ENCODE measurements at places on chromosomes 5 and 9. TPM values are rescaled to one million over a fixed set of nuclear protein-coding genes. Genes with fewer than 3 reads are reported as not detected.

Gene AJM1
- total RNA-seq, result 1.1 TPM

Gene MYOZ3
- total RNA-seq, result 0.72 TPM

Gene SUSD3
- total RNA-seq, result 0.09 TPM

Gene PCDHGA6
- total RNA-seq, result 7.4 TPM

Gene CTSV
- 0.18 TPM for total RNA-seq

Gene ARID3C
- total RNA-seq, result 0.74 TPM

Gene CCDC183
- not detected for total RNA-seq

Gene PCDHGA10
- total RNA-seq, result 22.2 TPM

Gene SPATA31D4
- total RNA-seq, result not detected

Gene ISL1
- total RNA-seq, result 0.18 TPM

Gene FCN2
- not detected for total RNA-seq

Gene CCDC152
- total RNA-seq, result 3.4 TPM

Gene RECK
- total RNA-seq, result 61.8 TPM

Gene LHX2
- not detected for total RNA-seq

Gene KCNN2
- total RNA-seq, result not detected

Gene PCDHGA2
- total RNA-seq, result 3.9 TPM

Gene COL23A1
- not detected for total RNA-seq

Gene TMEM215
- total RNA-seq, result not detected

Gene F12
- 1.4 TPM for total RNA-seq

Gene TOPORS
- 19.7 TPM for total RNA-seq

Gene PARP8
- total RNA-seq, result 8.2 TPM

Gene ABO
- total RNA-seq, result not detected

Gene BRINP1
- 5.8 TPM for total RNA-seq

Gene DMGDH
- 7.3 TPM for total RNA-seq

Gene LSM11
- 5.2 TPM for total RNA-seq

Gene TYRP1
- 1.1 TPM for total RNA-seq

Gene PCDHB8
- 0.27 TPM for total RNA-seq

Gene BTNL8
- not detected for total RNA-seq

Gene BHMT2
- total RNA-seq, result 6.8 TPM

Gene REEP2
- 1.1 TPM for total RNA-seq

Measured in fibroblast of the aortic adventitia (primary cell).